ENCODE measurements at places on chromosomes 5 and 9.

- no peak for DNase-seq
Measured at GRCh38 chr9:19320495-19320894, 59.5 kb downstream of the RPS6 start.

DNA sequence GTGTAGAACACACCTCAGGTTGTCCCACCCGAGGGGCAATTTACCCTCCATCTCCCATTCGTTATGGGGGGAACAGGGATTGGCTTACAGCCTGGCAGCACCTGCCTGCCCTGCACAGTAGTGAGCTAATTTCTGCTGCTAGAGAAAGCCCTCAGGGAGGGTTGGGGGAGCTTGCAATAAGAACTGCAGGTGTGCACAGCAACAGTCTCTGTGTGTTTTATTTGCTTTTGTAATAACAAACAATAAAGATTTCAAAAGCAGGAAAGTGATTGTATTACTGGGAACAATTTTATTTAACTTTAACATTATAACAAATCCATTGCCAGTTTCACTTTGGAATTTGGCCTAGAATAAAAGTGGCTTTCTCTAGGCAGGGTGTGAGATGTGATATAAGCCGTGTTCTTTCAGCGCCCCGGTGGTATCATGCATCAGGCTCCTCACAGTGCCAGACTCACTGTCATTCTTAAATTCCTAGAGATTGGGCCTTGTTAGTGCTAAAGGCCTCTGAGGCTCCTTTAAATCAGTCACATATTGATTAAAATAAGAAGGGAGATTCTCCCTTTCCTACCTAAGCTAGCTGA lies 81.1 kb downstream of the RMI1 start:
- no peak for DNase-seq

GRCh38 chr5:81879936-81880335 lies 91.9 kb upstream of the ATG10 start:
- no peak for DNase-seq

- DNase-seq: no peak
Measured at GRCh38 chr9:128108269-128109049, 19.1 kb downstream of the PTGES2 start.

- DNase-seq: no peak
Measured at GRCh38 chr5:143170104-143170503, 233.4 kb downstream of the NR3C1 start.

DNA sequence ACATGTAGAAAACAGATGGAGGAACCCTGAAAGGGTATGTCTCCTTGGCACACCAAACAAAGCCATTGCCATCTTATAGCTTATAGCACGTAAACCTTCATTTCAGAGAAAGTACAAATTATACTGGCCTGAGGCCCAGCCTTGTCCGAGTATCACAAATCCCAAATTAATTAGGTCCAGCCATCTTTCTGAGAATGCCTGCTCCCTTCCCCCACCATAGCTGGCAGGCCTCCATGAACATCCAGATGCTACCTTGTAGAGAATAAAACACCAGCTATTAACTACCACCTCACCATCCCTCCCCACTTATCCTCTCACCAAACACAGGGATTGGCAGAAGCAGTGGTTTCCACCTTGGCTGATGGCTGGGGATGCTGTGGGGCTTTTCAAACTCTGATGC lies 224.0 kb downstream of the SPOCK1 start:
- no peak for DNase-seq

GRCh38 chr5:11941566-11941965 lies 37.3 kb upstream of the CTNND2 start:
- peak; percentile 9 for DNase-seq

DNA sequence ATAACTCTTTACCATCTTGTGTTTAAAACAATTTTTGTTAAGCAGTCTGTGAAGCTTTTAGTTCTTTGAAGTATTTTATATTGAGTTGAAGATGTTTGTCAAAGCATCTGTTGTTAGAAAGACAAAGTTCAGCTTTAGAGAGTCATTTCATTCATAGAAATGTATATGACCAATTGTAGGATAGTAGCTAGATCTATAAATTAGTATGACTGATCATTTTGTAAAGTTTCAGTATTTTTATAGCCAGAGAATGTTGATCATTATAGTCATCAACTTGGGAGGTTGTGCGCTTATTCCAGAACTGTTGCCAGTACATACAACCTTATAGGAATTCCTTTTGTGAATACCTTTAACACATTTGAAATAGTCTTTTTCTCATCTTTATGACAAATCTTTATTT lies 5.2 kb downstream of the NIPBL start:
- DNase-seq: no peak

GRCh38 chr5:6084376-6084775 lies 294.0 kb downstream of the MED10 start:
- no peak for DNase-seq

GRCh38 chr5:155728857-155729683 lies 597.9 kb upstream of the SGCD start:
- DNase-seq: no peak

- no peak for DNase-seq
Measured at GRCh38 chr9:134473141-134474054, 147.1 kb downstream of the RXRA start.

Data from renal pelvis (tissue), 12 donors.